ENCODE measurements at places on chromosomes 11 and 22.

GRCh38 chr11:63738720-63739360 lies 29.7 kb downstream of the ZFTA start:
- DNase-seq = peak; percentile 39

- DNase-seq = no peak
These were observed 511.0 kb downstream of the INSC start for GRCh38 chr11:15625691-15626090.

DNA sequence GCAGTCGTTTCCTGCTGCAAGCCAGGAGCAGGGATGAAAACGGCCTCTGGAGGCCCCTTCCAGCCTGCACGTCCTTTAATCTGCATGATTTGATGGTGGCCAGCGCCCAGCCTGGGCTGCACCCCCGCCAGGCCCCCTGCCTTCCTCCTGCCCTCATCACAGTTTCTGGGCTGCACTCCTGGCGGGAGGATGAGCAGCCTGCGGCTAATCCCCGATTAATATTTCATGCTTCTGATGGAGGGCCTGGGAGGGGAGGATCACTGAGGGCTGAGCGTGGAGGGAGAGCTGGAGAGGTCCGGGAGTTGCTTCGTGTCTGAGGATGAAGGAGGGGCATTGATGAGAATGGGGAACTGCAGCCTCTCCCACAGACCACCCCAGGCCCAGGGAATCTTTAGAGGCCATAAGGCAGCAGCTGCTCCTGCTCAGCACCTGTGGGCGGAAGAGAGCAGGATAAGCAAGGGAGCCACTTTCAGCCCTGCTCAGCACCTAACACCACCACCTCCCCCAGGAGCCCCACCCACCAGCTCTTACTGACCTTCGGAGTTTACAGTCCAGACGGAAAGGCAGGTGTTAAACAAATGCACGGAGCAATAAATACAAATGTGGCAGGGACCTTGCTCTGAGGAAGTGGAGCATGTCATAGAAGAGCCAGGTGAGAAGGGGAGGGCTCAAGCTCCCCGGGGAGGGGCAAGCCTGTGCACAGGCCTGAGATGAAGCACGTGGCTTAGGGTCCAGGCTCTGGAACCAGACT lies 135.0 kb upstream of the NECTIN1 start:
- DNase-seq = no peak

- no peak for DNase-seq
These were observed 726.8 kb upstream of the FAT3 start for GRCh38 chr11:91497847-91498246.

GRCh38 chr11:561148-562003 lies 606 bp downstream of the RASSF7 start:
- no peak for DNase-seq

DNA sequence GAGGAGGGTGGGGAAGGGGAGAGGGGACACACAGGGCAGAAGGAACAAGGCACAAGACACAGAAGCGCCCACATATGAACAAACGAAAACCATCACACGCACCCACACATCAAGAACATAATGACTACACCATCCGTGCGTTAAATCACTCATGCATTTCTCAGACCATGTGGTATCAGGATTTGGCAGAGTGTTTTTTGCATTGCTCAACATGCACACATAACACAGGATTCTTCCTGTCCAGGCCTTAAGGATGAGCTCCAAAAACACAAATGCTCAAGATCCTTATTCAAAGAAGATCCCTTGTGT lies 309.5 kb downstream of the CADM1 start:
- DNase-seq = no peak

- DNase-seq = no peak
These were observed 69.8 kb upstream of the TNRC6B start for GRCh38 chr22:40107851-40108378.

DNA sequence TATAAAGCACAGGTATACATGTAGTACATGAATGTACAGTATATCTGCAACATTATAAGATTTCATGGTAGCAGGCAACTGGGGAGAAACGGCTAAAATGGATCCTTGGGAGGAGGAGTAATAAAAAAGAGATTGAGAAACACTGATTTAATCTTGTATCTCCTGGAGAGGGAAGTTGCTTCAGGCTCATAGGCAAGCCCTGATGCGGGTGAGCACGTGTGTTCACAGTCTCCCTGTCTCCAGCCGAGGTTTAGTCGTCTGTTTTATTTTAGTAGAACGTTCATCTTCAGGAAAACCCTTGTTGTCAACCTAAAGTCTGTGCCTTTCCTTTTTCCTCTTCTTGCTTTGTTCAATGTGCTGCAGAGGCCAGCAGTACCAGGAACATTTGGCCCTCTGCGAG lies 21.8 kb upstream of the SLC25A18 start:
- no peak for DNase-seq

DNA sequence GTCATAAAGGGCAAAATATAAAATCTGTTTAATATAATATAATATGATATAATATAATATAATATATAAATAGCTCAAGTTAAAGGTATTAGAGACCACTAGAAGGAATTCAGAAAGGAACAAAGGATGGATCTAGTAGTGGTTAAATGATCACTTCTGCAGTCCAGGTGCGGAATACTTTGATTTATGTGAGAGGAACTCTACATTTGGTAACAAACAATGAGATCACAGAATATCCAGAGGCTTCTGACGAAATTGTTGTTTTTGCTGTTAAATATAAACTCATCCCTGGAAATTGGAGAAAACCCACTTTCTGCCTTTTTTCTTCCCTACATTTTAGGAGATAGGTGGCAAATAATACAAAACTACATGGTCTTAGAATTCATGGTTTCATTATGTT lies 36.0 kb downstream of the ATXN10 start:
- DNase-seq = no peak

DNA sequence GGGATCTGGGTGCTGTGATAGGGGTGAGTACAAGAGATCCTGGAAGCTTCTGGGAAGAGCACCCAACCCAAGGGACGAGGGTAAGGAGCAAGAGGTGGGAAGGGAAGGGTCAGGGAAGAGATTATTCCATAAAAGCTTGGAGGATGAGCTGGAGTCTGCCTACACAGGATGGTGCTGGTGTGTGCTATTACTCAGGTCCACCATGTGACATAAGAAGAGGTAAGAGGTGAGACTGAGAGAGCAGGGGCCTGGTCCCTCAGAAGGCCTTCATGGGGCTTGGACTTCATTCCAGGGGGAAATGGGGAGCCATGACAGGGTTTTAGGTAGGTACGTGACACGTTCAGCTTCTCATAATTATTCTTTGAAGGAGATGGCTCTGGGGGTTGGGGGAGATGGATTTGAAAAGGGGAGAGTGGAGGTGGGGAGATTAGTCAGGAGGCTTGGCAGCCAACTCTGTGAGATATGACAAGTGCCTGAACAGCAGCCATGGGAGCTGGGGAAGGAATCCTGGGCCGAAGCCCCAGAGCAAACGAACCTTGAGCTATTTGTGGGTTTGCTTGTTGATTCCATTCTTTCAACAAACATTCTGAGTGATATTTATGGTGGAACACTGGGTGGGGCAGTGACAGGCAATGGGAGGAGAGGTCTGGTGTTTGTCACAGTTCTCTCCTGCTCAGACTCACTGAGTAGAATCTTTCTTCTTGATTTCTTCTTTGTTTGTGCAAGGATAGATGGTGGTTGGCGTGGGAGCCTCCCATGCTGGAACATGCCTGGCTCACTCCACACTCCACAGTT lies 11.2 kb upstream of the NCAM1 start:
- no peak for DNase-seq

- no peak for DNase-seq
These were observed 20.7 kb upstream of the IZUMO1R start for GRCh38 chr11:94283678-94284077.

DNA sequence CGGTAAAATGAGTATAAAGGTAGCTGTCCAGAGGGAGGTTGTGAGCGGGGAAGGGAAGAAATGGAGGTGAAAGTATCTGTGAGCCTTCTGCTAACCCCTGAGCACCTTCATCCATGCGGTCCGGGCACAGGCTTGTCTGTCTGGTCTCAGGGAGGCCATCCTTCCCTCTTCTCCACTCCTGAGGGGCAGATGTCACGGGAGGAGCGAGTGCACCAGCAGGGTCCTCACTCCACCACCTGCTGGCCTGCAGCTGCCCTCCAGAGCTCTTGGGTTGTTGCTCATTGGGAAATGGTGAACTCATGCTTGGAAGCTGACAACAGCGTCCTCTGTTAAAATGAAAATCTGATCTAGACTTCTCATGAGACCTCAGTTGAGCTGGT lies 33.8 kb upstream of the WNT11 start:
- no peak for DNase-seq

DNA sequence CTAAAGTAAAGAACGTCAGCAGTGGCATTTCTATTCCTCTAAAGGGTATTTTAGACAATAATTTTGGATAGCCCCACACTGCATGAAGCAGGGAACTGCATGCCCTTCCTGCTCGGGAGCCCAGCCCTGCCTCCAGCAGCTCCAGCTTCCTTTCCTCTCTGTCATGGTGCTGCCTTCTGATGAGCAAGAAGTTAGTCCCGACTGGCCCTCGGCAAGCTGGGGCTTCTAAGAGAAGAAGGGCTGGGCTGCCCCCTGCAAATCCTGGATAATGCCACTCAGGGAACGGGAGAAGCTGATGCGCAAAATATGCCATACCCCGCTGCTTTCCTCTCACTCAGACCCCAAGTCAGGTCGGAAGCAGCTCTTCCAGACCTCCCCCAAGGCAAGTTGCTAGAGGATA lies 296.4 kb downstream of the ETS1 start:
- no peak for DNase-seq

DNA sequence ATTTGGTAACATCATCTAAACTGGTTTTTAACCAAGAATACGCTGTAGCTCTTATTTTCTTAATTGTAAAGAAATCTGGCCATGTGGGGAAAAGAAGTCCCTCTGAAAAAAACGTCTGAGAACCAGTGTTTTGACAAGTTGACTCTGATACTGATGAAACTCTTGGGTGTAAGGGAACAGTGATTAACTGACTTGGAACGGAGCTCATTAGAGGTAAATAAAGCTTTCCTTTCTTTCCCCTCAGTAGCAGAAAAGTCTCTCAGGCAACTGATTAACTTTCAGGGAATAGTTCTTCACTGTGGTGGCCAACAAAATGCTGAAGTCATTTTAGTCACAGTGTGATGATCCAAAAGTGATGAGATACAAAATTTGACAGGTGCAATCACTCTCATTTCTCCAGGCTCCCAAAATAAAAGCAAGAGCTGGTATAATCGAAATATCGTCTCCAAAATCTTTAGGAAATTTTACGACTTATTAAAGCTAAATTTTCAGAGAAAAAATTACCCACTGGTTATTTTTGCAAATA lies 52.3 kb downstream of the SLC36A4 start:
- DNase-seq = no peak

- DNase-seq = no peak
These were observed 12.5 kb downstream of the SYNGR1 start for GRCh38 chr22:39362271-39362670.

DNA sequence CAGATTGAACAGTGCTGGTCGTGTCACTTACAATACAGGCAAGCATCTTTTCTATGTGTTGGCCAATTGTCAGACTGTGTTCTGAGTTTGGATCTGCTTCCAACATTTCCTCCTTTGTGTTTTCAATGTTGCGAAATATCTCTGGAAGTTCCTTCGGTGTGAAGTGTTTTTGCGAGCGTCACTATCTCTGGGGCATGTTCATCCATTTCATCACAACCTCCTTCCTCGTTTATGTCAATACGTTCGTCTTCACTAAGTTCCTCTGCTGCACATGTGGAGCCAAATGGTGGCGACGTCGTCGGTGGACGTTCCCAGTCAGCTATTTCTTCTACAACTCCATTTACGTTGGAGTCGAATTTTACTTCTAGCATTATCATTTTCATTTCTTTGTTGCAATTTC lies 100.2 kb upstream of the LMO1 start:
- no peak for DNase-seq

DNA sequence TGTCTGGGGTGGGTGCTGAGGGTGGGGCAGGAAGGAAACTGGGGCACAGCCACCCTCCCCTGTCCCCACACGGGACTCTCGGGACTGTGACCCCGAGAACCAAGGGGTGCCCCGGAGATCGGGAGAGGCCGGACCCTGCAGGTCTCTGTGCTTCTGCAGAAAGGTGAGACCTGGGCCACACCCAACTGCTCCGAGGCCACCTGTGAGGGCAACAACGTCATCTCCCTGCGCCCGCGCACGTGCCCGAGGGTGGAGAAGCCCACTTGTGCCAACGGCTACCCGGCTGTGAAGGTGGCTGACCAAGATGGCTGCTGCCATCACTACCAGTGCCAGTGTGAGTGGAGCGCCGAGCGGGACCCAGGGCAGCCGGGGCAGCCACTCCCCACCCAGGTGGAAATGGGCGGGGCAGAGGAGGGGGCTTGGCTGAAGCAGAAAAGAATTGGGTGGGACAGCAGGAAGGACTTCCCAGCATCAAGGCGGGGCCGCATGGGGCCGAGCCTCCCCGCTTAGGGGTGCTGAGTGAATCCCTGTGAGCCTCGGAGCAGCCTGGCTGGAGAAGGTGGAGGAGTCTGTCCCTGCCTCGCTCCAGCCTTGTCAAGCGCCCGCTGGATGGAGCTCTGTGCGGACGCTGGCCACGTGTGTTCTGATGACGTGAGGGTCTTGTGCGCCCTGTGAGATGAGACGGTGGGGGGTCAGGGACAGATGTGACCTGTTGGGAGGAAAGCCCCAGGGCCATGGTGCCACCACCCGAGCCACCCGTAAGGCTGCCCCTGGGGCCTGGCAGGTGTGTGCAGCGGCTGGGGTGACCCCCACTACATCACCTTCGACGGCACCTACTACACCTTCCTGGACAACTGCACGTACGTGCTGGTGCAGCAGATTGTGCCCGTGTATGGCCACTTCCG lies 29.3 kb upstream of the MUC5B start:
- no peak for DNase-seq

- DNase-seq = no peak
These were observed 1.9 kb downstream of the OR52A5 start for GRCh38 chr11:5136261-5136660.

- no peak for DNase-seq
These were observed 149.8 kb upstream of the THY1 start for GRCh38 chr11:119572481-119573424.

DNA sequence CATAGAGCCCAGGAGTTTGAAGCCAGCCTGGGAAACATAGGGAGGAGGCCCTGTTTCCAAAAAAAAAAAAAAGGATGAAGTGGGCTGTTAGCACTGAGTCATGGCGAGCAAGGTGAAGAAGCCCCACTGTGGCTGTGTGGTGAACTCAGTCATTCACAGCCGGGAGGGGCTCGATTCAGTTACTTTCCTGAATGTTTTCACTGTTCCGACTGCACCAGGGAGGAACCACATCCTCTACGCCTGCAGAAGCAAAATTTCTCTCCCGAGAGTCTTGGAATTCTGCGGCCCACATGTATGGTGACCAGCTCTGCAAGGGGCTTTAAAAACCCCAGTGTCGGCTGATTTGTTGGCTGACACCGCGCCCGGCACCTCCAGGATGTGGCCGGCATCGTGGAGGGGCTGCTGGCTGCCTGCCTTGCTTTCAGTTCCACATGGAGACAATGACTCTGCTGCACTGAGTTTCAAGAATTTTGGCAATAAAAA lies 27.8 kb upstream of the GRAMD4 start:
- no peak for DNase-seq
